ENCODE measurements at places on chromosomes 6 and 20.
A peak's percentile ranks its signal among the peaks of the same experiment; 100 is the strongest.

DNA sequence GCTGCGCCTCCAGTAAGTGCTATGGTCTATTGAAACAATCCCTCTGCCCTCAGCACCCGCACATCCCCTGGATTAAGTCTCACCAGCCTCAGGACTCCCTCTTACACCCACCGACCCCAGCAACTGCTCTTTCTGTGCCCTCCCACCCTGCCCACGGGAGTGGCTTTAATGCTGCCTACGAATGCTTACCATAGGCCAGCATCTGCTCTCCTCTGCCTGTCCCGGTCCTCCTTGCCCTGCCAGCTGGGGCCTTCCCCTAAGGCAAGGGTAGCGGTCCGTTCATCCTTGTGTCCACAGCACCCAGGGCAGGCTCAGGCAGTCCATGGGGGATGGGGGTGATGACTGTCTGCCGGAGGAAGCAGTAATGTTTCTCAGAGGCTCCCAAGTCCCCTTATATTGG, 4.1 kb downstream of the EBF4 start:
- no peak for DNase-seq

DNA sequence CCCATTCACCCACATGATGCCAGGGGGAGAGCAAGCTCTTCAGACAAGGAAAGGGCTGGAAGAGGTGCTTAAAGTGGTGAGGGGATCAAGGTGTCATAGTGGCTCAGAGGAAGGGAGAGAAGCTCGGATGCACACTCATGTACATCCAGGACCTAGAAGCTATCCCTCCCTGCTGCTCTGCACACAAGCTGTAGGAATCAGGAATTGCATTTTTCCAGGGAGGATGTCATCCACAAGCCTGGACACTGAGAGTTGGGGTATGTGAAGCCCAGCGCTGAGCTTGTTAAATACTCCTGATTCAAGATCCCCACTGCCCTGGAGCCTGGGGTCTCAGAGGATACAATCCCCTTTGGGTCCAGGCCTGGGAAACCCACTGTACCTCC, 85.8 kb upstream of the CCDC167 start:
- no peak for DNase-seq

GRCh38 chr6:25764611-25765010, 10.1 kb downstream of the SLC17A4 start:
- DNase-seq: no peak

DNA sequence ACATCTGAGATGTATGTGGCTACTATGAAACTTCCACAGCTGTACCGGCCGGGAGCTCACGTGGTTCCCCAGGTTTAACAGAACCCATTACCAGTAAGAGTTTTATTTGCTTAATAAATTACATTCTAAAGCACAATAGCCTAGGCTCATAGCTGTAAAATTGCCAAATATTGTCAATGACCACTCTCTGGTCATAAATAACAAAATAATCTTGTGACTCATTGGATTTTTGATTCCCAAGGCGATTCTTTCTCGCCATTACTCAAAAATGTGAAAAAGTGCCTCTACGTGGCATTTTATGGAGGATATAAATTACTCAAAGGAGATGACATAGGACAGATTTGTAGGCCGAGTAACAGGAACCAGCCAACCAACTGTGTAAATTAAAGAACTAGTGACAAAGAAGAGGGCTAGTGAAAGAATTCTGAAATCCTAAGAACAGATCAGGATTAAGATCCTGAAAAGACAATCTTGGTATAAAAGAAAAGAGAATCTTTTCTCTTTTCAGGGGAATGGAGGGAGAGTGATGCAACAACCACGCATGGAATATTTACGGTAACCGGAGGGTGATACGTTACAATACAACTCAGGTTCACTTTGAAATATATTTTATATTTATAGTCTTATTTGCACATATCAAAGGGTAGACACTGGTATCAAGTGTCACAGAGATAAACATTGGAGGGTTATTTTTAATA, 199.7 kb downstream of the FOXC1 start:
- no peak for DNase-seq

GRCh38 chr6:44221961-44222335, 1.4 kb upstream of the SLC29A1 start:
- no peak for DNase-seq

DNA sequence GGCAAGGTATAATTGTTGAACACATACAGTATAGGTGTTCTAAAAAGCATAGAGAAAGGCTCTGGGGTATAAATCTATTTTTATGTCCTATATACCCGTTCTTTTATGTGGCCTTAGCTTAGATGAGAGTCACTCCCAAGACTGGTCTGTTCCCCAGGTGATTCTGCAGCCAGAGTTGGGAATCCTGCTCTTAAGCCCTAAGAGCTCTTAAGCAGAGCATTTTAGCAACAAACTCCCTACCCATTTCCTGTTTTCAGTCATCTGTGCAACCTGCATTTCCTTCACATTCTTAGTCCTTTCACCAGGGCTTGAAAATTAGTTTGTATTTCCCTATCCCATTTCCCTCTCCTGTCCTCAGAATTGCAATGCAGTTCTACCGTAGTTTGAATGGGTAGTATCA, 166.1 kb downstream of the HS3ST5 start:
- DNase-seq: no peak

DNA sequence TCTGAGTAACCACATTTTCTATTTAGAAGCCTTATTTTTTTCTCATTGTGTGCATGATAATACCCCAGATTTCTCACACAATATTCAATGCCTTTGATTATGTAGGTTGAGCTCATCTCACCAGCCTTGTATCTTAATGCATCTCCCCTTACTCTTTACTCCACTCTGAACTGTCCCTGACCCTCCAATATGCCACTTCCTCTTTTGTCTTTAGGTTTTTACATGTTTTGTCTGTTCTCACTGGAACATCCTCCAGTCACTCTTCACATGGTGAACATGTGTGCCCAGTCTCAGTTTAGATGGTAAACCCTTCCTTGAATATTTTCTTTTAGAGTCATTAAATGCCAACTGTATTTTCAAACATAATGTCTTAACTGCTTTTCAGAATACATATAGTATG, 392.9 kb upstream of the IMPG1 start:
- DNase-seq: no peak

DNA sequence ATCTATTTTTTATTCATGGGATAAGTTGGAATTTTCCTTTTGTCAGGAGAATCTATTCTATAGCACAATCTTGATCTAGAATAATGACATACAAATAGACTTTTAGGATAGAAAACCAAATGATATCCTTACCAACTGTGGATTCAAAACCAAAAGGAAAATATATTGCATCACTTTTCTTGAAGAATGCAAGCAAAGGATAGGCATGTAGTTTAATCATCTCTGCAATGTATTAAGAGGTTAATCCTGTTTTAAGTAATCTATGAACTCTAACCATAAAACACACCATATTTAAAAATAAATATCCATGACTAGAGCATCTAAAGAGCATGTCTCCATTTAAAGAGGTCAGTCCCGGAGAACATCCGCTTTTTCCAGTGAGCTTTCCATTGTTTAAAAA, 106.7 kb upstream of the CNKSR3 start:
- no peak for DNase-seq

- DNase-seq: no peak
These were observed 75.1 kb downstream of the ARID1B start for GRCh38 chr6:156852147-156852857.

GRCh38 chr6:141688916-141689315, 443.8 kb upstream of the GJE1 start:
- no peak for DNase-seq

GRCh38 chr20:10864076-10864672, 190.4 kb upstream of the JAG1 start:
- DNase-seq: peak; percentile 43

DNA sequence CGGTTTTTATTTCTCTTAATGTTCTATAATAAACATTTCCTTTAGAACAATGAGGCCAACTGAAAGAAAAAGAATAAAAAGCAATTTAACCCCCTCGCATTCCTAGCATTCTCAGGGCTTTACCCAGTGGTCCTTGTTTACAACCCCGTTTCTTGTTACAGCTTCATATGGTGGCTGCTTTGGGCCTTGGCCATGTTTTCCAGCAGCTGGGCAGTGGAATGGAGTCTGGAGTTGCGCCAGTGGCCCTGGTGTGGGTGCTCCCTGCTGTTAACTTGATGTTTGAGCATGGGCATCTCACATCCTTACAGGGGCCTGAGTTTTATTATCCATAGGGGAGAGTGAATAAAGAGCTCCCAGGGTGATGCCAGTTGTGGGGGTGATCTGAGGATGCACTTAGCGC, 18.8 kb downstream of the EFCAB8 start:
- DNase-seq: no peak

GRCh38 chr6:100307561-100307960, 157.2 kb downstream of the SIM1 start:
- DNase-seq: no peak

- no peak for DNase-seq
These were observed 9.3 kb downstream of the ANGPT4 start for GRCh38 chr20:906703-907270.

- no peak for DNase-seq
These were observed 19.2 kb downstream of the CHMP4B start for GRCh38 chr20:33830371-33830770.

GRCh38 chr6:48826152-48826515, 636.9 kb downstream of the MMUT start:
- DNase-seq: no peak

DNA sequence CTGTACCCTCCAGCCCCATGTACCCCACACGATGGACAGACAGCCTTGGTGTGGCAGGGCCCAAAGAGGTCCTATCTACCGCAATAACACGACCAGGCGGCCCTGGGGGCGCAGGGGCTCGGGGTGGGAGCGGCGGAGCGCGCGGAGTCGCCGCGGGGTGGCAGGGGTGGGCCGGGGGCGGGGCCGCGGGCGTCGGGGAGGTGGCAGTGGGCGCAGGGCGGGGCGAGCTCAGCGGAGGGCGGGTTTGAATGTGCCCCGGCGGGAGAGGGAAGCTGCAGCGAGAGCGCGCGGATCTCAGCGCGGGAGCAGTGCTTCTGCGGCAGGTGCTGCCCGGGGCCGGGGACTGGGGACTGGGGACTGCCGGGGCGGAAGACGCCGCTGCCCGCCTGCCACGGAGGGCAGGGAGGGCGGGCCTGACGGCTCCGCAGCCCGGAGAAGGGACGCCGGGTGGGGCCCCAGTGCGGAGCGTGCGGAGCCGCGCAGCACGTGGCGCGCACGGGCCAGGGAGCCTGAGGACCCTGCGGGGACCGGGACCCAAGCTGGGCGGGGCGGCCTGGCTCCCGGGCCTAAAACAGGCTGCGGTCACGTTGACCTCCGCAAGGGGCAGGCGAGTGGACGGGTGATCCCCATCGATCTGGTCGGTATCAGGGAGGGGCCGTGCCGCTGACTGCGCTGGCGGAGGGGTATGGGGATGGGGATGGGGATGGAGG, at the start of gene SLC29A1:
Gene SLC29A1, plus strand, starts transcription at position 277 of the 710 bp plus-strand sequence. CDS start 3,719 bp downstream, outside the sequence.
- no peak for DNase-seq

DNA sequence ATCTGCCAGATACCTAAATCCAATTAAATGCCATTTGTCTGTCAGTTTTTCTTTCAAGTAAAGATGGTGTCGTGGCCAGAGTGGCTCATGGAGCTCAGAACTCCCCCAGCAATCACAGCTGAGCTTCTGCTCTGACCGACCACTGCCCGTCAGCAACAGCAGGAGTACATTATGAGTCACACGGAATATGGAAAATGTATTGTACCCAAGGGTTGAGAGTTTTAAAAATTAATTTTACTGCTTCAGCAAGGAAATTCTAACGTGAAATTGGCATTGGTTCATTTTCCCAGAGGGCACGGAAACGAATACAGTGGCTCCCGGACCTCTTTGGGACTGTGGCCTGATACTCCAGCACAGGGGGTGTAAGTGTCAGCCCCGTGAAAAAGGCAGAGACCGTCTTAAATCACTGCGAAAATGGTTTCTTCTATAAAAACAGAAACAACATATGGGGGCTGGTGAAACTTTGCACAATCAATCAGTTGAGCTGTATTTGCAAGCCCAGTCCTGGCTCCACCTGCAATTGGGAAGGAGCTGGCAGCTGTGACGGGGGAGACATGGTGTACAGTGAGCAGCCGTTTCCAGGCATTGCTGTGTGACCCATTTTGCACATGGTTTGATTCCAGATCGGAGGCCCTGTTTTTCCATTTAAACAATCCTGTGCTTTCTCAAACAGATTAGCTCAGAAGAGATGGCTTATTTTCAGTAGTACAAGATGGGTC, 12.8 kb downstream of the NPEPL1 start:
- DNase-seq: peak; percentile 73

GRCh38 chr6:169395080-169395805, 141.6 kb upstream of the THBS2 start:
- no peak for DNase-seq

DNA sequence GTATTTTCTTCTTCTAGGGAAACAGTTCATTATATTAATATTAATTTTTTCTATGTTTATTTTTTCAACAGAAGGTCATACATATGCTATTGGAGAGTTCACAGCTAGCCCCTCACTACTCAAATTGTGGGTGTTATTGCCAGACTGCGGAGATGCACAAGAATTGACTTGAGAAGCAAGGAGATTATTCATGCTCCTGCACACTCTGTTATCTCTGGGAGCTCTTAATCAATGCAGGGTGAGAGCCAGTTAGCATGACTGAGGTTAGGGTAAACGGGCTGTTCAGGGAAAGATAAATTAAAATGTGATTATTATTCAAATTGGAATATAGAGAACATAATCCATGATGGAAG, 48.9 kb upstream of the DEFB112 start:
- no peak for DNase-seq

GRCh38 chr6:157804448-157805327, 18.4 kb upstream of the SNX9 start:
- DNase-seq: no peak

DNA sequence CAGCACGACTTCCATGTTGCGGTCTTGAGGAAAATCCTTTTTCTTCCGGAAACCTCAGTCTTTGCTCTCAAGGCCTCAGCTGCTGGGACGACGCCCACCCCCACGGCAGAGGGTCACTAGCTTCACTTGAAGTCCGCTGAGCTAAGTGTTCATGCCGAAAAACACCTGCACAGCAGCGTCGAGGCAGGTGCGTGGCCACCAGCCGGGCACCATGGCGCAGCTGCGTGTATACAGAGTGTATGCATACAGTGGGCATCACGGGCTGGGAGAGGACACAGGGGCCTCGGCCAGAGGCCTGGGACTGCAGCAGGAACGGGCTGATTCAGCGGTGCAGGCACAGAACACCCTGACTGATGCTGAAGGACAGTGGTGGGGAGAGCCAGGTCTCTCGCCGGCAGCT, 20.1 kb downstream of the KCNQ2 start:
- no peak for DNase-seq

- DNase-seq: no peak
These were observed 1040.0 kb upstream of the MAP3K7 start for GRCh38 chr6:91626911-91627310.

GRCh38 chr20:2023151-2023550, 29.3 kb upstream of the PDYN start:
- DNase-seq: no peak

- no peak for DNase-seq
These were observed 1.8 kb downstream of the EPB41L2 start for GRCh38 chr6:131061041-131061750.

DNA sequence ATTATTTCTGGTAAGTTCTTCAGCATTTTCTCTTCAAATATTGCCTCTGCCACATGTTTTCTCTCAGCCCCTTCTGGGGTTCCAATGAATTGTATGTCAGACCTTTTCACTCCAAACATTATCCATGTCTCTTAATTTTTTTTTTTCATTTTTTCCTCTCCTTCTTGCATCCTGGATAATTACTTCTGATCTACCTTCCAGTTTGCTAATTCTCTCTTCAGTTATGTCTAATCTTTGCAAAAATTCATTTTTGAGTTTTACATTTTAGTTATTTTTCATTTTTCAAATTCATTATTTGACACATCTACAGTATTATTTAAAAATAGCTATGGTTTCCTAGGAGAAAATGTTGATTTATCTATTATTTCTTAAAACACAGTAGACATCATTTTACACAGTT, 271.7 kb downstream of the TFAP2B start:
- no peak for DNase-seq

GRCh38 chr6:48866682-48867081, 596.4 kb downstream of the MMUT start:
- DNase-seq: no peak
